ENCODE measurements at places on chromosomes 13 and 19.

GRCh38 chr13:60093425-60094019 is 70.2 kb downstream of the DIAPH3 start:
- no peak for DNase-seq

DNA sequence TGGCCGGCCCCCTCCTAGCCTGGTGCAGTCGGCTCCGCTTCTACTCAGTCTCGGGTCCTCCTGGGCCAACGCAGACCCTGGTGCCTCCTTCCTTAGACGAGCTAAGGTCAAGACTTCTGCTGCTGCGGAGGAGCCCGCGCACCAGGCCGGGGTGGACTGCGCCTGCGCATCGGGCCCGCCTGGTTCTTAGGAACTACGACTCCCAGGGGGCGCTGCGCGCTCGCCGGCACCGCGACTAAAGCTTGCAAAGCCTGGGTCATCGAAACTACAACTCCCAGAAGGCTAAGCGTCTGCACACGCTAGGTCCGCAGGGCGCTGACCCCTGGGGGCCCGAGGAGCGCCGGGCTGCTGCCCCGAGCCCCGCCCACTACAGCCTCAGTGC is at the start of gene ZNF835:
TSS of gene ZNF835 (minus strand) at position 145 of the 382 bp plus-strand sequence. CDS start 6,559 bp downstream, outside the sequence.
- peak; percentile 82 for DNase-seq

DNA sequence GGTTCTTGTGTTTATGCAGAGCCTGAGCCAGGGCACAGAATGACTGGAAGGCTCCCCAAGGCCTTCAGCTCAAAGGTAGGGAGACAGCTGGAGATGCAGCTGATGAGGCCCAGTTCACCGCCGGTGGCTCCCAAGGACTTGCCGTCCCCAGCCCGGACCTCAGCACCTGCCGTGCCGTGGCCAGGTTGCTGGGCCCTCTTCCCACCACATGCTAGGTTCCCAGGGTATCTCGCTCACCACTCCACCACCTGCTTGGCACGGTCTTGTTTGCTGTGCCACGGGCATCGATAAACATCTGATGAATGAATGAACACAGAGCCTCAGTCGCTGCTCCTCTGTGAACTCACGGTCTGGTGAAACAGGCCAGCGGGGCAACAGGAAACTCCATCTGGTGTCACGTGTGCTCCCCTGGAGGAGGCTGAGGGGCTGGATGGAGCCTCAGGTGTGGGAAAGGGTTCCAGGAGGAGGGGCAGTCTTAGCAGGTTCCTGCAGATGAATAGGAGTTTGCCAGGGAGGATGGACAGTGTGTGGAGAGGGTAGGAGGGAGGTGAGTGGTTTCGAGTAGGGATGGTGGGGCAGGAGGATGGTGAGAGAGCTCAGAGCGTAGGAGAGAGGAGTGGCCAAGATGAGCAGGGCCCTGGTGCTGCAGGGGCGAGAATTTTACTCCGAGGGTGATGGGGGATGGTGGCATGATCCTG is 3.6 kb upstream of the KLK14 start:
- DNase-seq, result no peak

DNA sequence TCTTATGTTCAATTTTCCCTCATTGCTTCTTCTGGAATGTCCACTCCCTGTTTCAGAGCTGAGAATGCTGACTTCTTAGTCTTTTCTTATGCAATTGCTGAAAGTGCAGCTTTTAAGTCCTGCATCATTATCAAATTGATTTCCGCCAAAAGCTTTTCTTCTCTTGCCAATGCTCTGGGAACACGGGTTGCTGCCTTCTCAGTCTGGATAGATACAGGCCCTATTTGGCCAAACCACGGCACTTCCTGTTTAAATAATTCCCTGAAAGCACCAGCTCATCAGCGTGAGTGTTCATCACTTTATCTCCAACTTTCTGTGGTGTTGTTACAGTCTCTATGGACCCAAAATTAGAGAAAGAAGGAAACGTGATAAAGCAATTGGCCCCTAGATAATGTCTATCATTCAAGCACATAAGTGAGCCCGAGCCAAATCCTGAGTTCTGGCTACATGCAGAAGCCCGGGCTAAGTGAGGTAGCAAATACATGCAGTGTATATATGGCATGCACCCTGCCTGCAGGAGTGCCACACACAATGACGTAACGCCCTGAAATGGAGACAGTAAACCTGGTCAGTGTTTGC is 85.7 kb downstream of the CYSLTR2 start:
- no peak for DNase-seq

DNA sequence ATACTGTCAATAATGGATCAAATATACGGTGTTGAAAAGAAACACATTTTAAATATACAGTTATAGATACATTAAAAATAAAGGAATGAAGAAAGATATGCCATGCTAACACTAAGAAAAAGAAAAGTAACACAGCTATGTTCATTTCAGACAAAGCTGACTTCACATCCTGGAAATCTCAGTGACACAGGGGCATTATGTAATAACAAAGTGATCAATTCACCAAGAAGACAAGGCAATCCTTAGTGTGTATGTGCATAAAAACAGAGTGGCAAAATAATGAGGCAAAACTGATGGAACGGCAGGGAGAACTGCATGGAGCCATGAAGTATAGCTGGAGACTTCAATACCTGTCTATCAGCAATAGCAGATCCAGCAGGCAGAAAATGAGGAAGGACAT is 13.1 kb downstream of the ZNF14 start:
- DNase-seq, result no peak

All from activated CD4-positive, alpha-beta T cell treated with anti-CD3 and anti-CD28 coated beads, Interleukin-2, amount 50 U/mL, for 48 hours (primary cell).